ENCODE measurements at places on chromosomes 16 and 17.
A peak's percentile ranks its signal among the peaks of the same experiment; 100 is the strongest.

GRCh38 chr17:67212714-67213417 is 32.1 kb downstream of the HELZ start:
- no peak for DNase-seq

DNA sequence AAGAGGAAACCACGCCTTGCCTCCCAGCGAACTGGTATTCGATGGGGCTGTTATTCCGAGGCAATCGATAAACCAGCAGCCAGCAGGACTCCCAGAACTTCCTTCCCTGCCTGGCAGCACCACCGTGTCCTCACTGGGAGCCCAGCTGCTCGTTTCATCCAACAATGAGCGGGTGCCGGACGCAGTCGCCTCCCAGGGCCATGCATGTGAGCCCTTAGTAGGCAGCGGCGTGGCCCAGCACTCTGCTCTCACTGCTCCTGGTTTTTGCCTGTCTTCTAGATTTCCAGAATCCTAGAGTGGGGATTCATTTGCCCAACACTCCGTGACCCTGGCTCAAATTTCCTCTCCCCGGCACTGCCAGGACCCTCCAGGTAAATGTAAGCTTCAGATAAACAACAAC is 29.1 kb upstream of the RASD1 start:
- DNase-seq: no peak

- no peak for DNase-seq
Measured at GRCh38 chr16:22660441-22661160, 149.9 kb downstream of the NPIPB5 start.

DNA sequence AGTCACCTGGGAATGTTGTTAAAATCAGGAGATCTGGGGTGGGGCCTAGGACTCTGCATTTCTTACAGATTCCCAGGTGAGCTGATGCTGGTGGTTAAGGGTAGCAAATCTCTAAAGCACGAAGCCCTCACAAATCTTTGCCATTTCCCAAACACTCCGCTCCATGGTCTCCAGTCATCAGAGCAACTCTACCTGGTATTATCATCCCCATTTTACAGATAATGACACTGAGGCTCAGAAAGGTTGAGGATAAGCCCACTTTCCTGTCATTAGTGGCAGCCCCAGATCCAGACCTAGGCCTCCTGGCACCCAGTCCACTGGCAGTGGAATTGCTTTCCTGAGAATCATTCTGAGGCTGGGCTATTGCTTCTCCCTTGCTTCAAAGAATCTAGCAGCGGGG is 8.7 kb downstream of the SLC46A1 start:
- DNase-seq: no peak

DNA sequence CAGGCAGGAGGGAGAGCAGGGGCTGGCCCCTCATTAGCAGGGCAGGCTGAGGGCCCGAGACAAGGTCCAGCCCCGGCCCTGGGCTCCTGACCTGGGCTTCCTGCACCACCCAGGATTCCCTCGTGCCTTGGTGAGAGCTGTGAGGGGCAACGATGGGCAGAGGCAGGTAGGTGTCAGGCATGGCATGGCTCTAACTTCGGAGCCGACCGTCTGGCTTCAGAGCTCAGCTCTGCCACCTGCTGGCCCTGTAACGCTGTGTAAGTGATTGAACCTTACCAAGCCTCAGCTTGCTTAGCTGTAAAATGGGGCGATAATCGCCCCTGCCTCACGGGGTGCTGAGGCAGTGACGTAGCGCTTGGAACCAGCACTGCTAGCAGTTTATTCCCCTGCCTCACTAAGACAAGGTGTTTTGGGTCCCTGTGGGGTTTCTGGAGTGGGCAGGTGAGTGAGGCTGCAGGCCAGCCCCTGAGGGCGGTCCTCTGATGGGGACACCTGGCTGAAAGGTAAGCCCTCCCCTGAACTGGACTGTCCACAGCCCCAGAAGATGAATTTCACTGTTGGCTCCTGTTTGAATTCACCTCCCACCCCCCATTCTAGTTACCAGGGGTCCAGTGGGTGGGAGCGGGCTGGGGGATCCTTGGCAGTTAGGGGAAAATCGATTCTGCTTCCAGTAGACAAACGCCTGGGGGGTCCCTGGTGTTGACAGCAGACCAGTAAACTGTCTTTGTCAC is 184.8 kb upstream of the GSE1 start:
- peak; percentile 54 for DNase-seq

DNA sequence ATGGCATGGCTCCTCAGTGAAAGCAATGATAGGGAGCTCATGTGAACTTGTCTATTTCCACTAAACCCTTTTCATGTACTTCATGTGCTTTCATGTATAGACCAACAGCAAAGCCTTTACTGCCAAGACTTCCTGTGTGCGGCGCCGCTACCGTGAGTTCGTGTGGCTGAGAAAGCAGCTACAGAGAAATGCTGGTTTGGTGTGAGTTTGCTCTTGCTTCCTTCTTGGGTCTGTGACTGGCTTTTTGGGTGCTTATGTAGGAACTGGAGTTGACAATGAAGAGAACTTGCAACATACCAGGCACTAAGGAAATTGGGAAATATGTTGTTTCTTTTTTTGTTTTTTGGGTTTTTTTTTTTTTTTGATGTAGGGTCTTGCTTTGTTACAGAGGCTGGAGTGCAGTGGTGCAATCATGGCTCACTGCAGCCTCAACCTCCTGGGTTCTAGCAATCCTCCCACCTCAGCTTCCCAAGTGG is 5.7 kb downstream of the SNX11 start:
- peak; percentile 40 for DNase-seq

DNA sequence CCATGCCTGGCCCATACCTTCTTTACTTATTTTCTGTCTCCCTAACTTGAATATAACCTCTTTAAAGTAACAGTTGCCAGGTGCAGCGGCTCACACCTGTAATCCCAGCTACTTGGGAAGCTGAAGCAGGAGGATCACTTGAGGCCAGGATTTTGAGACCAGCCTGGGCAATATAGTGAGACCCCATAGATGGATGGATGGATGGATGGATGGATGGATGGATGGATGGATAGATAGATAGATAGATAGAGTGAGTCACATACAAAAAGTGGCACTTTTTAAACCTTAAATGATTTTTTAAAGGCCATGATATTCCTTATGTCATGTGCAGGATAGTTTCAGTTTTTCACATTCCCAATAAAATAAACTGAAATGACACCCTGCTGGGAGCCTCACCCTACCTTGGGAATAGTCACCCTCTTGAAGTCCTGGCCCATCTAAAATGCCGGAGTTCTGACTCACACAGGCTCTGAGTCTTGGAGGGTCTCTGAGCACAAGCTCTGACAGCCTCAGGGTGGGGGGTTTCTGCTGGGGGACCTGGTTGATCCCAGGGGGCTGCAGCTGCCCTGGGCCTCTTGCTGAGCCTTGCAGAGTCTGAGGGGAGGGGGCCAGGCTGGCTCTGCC is 26.2 kb downstream of the CPNE2 start:
- DNase-seq: no peak

DNA sequence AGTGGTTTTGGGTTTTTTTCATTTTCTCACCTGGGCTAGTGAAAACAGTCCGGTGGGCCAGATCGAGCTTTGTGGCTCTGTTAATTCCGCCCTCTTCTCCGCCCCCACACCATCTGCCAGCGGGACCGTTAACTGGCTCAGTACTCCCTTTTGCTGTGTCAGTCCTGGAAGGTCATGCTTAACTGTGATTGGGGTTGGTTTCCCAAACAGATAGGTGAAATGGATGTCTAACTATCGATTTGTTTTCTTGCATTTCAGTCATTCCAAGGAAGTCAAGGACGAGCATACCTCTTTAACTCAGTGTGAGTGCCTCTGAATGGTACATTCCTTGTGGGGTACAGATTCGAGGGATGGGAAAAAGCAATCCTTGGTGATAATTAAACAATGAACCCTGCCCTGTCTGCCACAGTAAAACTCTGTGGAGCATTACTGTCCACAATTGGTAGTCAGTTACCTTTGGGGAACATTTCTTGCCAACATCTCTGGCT is 56.7 kb downstream of the YPEL2 start:
- no peak for DNase-seq

DNA sequence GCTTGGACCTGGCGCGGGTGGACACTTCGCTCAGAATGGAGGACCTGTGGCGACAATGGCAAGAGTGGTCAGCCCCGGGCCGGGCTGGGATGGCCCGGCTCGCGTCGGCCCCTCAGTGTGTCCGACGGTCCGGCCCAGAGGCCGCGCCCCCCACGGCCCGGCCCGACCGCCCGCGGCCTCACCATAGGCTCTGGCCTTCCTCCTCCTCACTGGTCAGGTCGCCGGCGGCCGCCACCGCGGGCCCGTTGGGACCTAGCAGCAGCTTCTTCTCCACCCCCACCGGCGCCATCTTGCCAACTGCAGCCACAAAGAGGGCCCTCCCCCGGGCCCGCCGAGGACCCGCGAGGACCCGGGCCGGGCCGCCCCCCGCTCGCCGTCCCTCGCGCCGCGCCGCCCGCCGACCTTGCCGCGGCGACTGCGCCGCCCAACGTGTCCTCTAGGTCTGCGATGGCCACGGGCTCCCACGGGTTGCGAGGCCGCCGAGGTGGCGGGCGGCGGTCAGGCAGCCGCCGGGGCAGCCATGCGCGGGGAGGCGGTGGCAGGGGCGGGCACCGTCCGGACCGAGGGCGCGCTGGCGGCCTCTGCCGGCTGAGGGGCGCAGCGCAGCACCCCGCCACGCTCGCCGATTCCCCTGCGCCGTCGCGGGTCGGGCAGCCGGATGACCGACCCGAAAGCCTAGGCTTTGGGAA is at the start of gene DYNC1LI2:
Gene DYNC1LI2 (minus strand): TSS at position 307 of the 689 bp plus-strand sequence. CDS start 18 bp downstream, at position 289.
- DNase-seq: peak; percentile 79

GRCh38 chr17:73940511-73940910 is 263.0 kb upstream of the RPL38 start:
- DNase-seq: no peak

GRCh38 chr17:73393962-73394361 is 82.2 kb upstream of the CDC42EP4 start:
- DNase-seq: no peak

- DNase-seq: no peak
Measured at GRCh38 chr17:35161281-35161761, 13.7 kb downstream of the UNC45B start.

DNA sequence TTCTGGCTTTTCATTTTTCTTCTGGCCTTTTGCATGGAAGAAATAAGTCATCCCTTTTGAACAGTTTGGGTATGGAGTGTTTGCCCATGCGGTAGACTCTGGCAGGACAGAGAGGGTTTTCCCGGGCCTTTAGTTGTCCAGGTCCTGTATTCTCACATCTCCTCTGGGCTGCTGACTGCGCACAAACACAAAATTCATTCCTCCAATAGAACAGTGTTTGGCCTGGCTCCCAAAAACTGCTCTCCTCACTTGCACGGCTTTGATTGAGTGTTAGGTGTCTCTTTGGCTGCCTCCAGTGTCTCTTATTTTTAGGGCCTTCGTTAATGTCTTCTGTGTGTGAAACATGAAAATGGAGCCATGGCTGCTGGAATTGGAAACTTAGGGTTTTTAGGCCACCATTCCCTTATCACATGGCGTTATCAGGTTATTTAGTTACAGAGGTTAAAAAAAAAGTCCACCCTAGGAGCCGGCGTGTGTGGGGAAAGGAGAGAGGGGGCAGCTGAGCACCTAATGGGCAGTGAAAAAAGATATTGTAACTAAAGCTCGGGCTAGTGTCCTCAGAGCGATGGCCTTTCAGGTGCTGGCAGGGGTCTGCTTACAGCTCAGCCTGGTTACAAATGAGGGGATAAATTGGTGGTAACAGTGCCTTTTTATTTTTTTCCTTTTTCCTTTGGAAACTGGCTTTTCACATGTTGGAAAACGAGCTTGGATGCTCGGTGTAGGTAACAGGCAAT is 47.3 kb downstream of the PRKCA start:
- DNase-seq: no peak

DNA sequence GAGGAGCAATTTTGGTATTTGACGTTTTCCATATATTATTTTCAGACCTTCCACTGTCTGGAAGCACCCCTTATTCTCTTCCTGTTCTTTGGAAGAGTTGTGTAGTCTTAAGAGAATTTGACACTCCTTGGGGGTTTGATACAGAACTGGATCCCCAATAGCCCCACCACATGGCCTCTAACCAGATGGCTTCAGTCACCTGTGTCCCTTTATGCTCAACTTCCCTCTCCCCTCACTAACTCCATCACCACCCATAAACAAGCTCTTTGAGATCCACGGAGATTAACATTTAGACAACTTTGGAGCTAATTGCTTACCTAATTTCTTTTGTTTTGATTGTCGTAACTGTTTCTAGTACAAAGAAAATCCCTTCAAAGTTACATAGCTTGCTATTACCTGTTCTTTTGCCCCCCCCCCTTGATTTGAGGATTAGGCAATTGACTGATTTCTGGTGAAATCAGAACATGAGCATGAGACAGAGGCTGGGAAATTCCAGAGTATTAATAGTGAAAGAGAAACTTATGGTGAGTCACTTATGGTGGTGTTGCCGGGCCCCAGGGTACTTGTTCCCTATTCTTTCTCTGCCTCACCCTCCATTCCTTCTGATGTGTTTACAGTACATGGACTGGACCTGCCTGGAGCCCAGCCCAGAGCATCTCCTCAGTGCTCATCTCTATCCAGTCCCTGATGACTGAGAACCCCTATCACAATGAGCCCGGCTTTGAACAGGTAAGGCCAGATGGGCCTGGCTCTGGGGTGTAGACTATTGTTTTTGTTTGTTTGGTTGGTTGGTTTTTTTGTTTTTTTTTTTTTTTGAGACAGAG is 7.5 kb downstream of the UBE2Z start:
- no peak for DNase-seq

- DNase-seq: no peak
Measured at GRCh38 chr17:32960815-32961214, 30.8 kb upstream of the SPACA3 start.

DNA sequence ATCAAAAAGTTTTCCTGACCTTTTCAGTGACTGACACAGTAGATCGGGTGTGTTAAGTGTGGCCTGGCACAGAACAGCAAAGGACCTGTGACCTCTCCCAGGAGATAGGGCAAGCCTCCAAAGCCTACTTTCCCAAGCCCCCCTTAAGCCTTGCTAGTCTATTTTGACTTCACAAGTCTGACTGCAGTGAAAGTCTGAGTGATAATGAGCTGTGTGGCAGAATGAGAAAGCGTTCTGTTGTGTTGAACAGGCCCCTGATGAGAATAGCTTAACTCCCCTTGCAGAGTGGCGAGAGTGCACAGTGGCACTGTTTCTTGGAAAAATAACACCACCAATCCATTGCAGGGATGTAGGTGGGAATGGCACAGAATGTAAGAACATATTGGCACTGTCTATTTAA is 32.8 kb downstream of the MMD start:
- no peak for DNase-seq

DNA sequence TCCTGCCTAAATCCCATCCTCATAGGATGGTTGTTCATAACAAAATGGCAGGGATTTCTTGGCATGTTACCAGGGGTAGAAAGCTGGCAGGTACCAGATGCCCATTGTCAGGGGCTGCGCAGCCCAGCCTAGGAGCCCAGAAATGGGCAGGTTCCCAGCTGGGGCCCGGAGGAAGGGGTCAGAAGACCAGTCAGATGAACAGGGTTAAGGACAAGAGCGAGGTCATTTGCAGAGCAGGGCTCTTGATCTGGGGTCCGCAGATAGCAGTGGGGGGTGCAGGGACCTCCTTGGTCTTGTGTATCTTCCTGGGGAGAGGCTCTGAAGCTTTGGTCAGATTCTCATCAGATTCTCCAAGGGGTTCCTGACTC is 52.3 kb upstream of the CDC42EP4 start:
- no peak for DNase-seq

GRCh38 chr16:15502041-15502725 is 67.8 kb downstream of the BMERB1 start:
- no peak for DNase-seq

Measured in activated CD4-positive, alpha-beta T cell treated with anti-CD3 and anti-CD28 coated beads, Interleukin-2, amount 50 U/mL, for 1 hour (primary cell).